ENCODE measurements at places on chromosomes 6 and 20. TPM values are rescaled to one million over a fixed set of nuclear protein-coding genes. Genes with fewer than 3 reads are reported as not detected.
A peak's percentile ranks its signal among the peaks of the same experiment; 100 is the strongest.

- no peak overlapping the region for H3K4me3 ChIP-seq
- H3K27me3 ChIP-seq, result no peaks in the 10 kb centered on the region
- no peaks in the 10 kb centered on the region for H3K36me3 ChIP-seq
- no peak for DNase-seq
- peaks cover 25% of the 10 kb centered on the region for H3K4me1 ChIP-seq
These were observed 24.2 kb upstream of the PNPLA1 start for GRCh38 chr6:36245572-36246061.

DNA sequence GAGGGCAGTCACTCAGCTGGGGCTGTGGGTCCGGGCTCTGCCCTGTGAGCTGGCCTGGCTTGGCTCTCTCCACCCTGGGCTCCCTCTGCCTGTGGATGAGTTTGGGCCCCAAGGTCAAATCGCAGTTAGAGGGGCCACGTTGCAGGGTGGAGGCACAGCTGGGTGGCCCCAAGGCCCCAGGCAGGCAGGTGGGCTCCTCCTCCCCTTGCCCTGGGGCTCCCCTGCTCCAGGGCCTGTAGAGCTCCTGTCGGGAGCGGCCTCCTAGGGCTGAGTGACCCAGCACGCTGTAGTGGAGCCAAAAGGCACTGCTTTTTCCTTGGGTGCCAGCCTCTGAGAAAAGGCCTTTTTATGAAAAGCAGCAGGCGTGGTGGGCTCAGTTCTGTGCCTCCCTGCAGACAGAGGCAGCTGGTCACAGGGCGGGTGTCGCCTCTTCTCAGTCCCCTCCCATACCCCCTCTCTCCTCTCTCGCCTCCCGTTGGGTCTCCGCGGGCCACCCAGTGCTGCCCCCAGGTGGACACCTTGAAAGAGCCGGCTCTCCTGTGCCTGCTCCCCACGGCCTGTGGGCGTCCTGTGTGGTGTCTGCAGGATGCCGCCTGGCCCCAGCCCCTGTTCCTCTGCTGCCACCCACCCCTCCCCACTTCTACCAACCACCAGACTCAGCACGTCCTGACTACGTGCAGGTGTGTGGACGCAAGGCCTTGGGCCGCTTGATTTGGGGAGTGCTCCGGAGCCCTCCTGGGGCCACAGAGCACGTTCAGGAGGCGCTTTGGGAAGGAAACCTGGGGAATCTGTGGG is 13.2 kb downstream of the SS18L1 start:
- no peak overlapping the region for H3K4me3 ChIP-seq
- DNase-seq, result peak; percentile 58
- no peaks in the 10 kb centered on the region for H3K27me3 ChIP-seq
- no peak overlapping the region for H3K27ac ChIP-seq
- peaks cover 40% of the 10 kb centered on the region for H3K36me3 ChIP-seq

Gene RCAN2
- not detected for total RNA-seq

Gene PPP1R16B
- total RNA-seq, result 99.3 TPM

Measured in activated B cell treated with CpG ODN at 0.5 μM for 24 hours (primary cell).